ENCODE measurements at places on chromosomes 11 and 22. TPM values are rescaled to one million over a fixed set of nuclear protein-coding genes. Genes with fewer than 3 reads are reported as not detected.

The VPS11 gene
- 55.2 TPM for total RNA-seq

The PLA2G3 gene
- under 0.01 TPM for total RNA-seq

The CECR2 gene
- total RNA-seq: under 0.01 TPM

DNA sequence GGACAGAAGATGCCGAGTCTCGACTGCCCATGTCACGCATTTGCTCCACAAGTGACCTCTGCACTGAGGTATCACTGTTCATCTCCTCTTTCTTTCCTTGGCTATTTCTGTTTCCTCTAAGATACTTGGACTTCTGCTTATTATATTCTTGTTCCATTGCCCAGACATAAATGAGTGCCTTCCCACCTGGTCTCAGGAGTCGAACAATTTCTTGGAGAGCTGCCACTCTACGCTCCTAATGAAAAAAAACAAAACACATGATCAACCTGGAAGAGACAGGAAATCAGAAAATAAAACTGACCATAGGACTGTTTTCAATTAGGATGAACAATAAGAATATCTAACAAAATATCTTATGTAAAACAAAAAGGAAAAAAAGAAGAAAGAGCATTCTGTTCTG lies 47.4 kb upstream of the CWF19L2 start:
- DNase-seq: no peak

The C11orf91 gene
- not detected for total RNA-seq

- DNase-seq: no peak
Measured at GRCh38 chr11:44308923-44309477, 939 bp downstream of the ALX4 start.

GRCh38 chr11:123544631-123545375 lies 109.6 kb downstream of the SCN3B start:
- DNase-seq: no peak

The DCHS1 gene
- 22.4 TPM for total RNA-seq

GRCh38 chr11:39804271-39804670 lies 1655.2 kb downstream of the LRRC4C start:
- DNase-seq: no peak

DNA sequence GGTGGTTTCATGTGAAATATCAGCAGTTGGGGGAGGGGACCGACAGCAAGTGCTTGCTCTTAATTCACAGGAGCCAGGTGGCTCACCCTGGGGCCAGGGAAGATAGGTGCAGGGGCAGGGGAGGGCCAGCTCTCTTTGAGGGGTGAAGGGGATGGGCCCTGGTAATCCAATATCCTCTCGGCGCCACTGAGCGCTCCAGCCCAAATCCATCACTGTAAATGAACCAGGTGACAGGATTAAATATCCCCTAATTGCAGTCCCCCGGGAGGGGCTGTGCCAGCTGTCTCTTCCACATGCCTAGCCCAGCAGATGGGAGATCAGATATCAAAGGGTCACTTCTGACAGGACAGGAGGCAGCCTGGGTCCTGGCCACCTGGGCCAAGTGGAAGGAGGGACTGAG lies 531.8 kb upstream of the CADM1 start:
- DNase-seq: no peak

DNA sequence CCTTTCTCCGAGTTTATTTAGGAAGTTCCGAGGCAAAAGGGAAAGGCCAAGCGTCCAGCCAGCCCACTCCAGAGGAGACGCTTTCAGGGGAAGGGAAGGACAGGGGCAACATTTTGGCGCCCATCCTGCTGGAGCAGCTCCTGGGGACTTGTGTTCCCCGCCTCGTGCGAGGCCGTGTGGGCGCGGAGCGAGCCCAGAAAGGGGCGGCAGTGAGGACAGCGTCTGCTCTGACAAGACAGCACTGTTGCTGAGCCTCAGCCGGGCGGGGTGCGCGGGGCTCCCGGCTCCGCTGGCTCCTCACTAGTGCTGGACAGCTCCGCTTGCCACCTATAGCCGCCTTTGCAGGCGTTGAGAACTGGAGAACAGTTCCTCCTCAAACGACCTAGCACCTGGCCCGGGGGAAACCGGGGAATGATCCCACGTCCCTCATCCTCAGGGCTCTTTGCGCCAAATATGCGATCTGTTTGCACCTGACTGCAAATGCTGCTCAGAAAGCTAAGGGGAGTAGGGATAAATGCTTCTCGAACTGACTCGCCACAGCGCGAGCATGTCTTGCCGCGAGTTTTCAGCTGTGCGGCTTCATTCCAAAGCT lies 722 bp upstream of the GUCY1A2 start:
- peak; percentile 20 for DNase-seq

DNA sequence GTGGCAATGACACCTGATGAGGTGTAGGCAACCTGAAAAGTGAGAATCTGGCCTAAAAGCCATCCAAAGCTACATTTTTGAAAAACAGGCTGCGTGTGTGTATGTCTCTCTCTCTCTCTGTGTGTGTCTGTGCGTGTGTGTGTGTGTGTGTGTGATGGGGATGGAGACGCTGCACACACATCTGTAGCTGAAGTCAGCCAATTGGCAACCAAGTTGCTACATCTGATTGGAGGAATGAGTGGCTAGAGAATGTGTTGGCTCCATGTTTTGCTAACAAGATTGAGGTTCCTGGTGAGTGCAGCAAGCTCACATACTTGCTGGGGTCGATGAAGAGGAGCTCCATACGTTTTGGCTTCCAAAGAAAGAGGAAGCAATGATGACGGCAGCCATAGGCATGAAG lies 311.4 kb upstream of the NCAM1 start:
- DNase-seq: no peak

DNA sequence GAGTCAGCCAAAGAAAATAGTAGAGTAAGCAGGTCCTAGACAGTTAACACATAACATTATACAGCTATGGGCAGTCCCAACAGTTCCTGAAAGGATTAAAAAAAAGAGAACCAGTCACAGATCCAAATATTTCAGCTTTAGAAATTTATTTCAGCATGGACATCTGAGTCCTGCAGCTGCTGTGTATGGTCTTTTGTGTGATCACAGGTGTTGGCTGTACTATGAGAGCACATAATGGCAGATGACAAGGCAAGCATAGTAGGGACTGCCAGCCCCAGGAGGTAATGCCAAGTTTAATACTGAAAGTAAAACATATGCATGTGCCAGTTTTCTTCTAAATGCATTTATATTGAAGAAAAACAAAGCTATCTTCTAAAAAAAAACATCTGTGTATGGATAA lies 158.1 kb downstream of the GRIA4 start:
- no peak for DNase-seq

DNA sequence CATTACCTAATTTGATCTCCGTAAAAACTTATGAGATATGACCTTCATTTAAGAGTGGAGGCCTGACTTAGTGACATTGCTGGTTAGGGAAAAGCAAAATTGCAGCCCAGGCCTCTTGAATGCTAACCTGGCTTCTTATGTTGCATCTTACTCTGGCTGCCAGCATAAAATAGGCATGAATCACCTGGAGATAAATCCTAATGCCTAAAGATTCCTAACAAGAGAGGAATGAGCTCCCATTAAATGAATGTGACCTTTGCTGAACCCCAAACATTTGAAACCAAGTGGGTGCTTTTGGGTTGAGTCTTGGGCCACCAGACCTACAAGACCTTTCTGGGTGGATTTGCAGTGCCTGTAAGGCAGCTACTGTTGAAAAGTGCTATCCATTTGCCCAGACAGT lies 1145.6 kb upstream of the TENM4 start:
- no peak for DNase-seq

The FOLR1 gene
- not detected for total RNA-seq

The MYO18B gene
- 0.54 TPM for total RNA-seq

DNA sequence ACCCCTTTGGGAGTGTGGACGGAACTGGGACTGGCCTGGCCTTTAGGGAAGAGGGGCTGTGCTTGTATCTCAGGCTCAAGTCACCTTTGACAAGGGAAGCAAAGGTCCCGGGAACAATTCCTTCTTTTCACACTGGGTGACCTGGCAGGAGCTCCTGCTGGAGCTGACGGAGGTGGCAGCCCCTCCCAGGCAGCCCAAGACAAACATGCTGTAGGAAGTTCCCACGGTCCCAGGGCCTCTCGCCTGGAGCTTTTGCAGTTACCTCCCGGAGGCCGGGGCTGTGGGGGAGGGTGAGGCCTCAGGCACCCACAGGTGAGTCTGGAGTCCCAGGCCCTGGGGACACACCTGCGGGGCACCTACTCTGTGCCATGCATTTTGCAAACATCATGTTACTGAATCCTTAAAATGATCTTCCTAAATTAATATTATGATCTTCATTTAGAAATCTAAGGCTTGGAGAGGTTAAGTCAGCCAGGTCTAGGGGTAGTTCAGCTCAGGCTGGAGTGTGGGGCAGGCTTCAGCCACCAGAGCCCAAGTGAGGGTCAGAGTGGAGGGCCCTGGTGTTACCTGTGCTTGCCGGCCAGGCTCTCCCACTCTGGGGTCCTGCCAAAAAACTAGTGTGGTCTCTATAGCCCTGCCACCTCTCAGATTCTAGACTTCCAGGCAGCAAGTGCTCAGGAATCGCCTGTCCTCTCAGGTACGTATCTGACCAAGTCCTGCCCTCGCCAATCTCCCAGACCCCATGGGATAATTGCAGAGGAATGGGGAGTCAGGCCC lies 15.7 kb upstream of the MYEOV start:
- no peak for DNase-seq

GRCh38 chr11:66466225-66467033 lies at the start of gene PELI3:
Gene PELI3 (plus strand): TSS chr11:66466905. CDS start chr11:66468129, 1,224 bp downstream.
- DNase-seq: peak; percentile 93

DNA sequence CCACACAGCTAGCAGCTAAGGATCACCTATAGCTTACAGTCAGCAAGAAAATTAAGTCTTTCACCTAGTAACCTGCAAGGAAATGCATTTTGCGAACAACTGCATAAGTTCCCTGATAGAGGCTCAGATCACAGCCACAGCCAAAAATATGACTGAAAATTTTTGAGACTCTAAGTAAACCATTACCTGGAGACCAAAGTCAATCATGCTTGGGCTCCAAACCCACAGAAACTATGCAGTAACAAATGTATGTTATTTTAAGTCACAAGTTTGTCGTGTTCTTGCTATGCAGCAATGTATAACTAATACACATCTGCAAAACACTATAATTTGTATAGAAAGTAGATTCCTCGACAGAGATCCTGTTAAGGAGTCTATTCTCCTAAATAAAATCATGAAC lies 1025.7 kb upstream of the RAG2 start:
- no peak for DNase-seq

GRCh38 chr22:46172522-46173110 lies 22.3 kb downstream of the PPARA start:
- DNase-seq: no peak

DNA sequence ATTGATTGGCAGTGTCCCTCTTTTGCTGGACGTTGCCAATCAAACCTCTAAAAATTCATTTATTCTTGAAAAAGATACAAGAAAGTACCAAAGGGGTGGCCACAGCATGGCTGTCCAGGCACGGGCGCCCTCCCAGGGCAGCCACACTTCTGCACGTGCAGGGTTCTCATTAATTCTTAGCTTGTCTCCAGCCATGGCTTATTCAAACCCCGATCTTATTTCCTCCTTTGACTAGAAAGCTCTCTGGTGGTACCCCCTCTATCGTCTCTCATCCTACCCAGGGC lies 123.9 kb downstream of the CTTN start:
- DNase-seq: no peak

The APOBEC3B gene
- total RNA-seq: 1.6 TPM

GRCh38 chr11:131907371-131907770 lies 537.0 kb downstream of the NTM start:
- DNase-seq: no peak

DNA sequence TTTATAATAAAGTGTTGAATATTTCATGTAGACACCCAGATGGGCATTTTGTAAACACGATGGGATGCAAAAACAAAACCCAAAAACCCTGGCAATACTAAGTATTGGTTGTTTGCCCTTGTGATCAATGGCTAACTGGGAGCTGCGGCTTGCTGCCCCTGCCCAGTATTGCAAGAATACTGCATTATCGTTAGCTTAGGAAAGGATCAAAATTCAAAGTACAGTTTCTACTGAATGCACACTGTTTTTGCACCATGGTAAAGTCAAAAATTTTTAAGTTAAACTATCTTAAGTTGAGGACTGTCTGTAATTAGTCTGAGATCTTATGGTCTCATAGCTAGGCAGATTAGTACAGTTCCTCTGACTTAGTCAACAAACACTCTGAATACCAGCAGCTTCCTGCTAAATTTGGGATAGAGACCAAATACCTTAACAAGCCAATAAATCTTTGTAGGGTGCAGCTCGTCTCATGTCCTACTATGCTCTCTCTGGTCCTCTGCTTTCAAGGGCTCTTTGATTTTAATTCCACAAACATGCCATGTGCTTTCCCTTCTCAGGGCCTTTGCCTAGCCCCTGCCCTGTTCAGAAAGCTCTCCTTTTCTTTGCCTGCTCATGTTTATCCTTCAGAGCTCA lies 4.0 kb downstream of the CCDC90B start:
- DNase-seq: no peak

- no peak for DNase-seq
Measured at GRCh38 chr11:118417801-118418200, 16.4 kb downstream of the ATP5MG start.

The SORL1 gene
- total RNA-seq: 260 TPM

The CDCA5 gene
- 5.1 TPM for total RNA-seq

DNA sequence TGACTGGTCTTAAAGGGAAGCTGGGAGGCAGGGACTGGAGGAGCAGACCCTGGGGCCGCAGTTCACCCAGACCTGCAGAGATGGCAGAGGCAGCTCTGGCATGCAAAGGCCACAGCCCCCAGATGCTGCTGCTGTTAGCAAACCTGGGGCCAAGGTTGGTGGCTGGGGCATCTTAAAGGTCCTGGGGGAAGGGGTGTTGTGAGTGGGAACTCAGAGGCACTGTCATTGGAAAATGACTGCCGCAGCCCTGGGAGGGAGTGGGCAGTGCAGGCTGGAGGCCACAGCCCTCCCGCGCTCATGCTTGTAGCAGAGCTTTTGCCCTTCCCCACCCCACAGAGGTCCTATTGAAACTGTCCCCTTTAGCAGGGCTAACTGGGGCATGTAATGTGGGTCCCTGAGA lies 111.8 kb downstream of the CTTN start:
- DNase-seq: no peak

The TSGA10IP gene
- not detected for total RNA-seq

The SCUBE1 gene
- total RNA-seq: 1.3 TPM

The CSF2RB gene
- 132 TPM for total RNA-seq

- no peak for DNase-seq
Measured at GRCh38 chr22:20582520-20583361, 75.3 kb downstream of the MED15 start.

The ANO5 gene
- 0.54 TPM for total RNA-seq

GRCh38 chr22:37317698-37318210 lies 35.4 kb downstream of the CYTH4 start:
- DNase-seq: no peak

The OR10W1 gene
- total RNA-seq: not detected

The OR2D3 gene
- not detected for total RNA-seq
